ENCODE measurements at places on chromosomes 4 and X.

GRCh38 chr4:126955292-126956183 lies 677.2 kb upstream of the INTU start:
- DNase-seq = no peak

GRCh38 chr4:47483745-47484144 lies 1.3 kb upstream of the ATP10D start:
- no peak for DNase-seq

DNA sequence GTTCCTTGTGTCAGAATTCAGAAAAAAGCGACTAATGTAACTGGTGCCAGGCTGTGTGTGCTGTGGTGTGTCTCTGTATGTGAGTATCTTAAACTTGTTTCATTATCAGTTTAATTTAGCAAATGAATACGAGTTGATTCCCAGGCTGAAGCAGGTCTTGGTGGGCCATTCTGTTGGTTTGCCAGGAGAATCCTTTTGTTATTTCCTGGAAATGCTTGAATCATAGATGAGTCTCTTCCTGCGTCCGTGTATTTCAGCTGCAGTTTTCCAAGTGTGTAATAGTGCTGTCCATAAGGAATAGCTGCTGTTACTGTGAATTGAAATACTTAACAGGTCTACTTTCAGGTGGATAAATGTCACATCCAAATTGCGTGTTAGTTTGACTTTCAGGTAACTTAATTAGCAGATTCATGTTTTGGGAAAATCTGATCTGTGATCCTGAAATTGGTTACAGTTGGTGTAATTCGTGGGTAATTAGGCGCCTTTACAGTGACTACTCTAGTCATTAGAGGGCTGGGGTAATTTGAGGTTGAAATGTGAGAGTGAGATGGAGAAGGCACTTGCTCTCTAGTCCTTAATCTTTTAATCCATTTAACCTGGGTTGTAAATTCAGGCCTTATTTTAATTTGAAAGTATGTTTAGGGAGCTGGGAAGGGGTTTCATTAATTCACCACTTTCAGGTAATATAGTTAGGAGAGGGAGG lies 23.8 kb downstream of the TMEM131L start:
- no peak for DNase-seq

- no peak for DNase-seq
Measured at GRCh38 chr4:38209654-38210053, 249.5 kb downstream of the PTTG2 start.

Data from erythroblast (primary cell).